ENCODE measurements at places on chromosomes 6 and 20.

DNA sequence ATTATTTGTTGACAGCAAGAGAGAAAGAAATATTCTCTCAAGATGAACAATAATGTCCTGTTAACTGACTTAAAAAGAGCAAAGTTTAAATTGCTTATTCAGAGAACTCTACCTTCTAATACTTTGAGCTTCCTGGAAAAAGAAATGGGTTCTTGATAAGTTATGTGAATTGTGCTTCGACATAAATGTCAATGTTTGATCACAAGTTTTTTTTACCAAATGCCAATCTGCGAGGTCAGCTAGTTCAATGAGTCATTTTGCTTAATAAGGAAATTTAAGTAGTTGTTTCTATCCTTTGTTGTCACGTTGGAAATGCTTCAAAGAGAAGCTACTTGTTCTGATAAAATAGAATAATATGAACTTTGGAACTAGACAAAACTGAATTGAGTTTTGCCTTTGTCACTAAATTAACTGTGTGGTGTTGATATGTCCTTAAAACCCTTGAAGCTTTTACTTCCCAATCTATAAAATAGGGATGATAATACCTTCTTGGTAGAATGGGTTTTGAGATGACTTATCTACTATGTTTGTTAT, 642.1 kb upstream of the FLRT3 start:
- DNase-seq, result no peak

DNA sequence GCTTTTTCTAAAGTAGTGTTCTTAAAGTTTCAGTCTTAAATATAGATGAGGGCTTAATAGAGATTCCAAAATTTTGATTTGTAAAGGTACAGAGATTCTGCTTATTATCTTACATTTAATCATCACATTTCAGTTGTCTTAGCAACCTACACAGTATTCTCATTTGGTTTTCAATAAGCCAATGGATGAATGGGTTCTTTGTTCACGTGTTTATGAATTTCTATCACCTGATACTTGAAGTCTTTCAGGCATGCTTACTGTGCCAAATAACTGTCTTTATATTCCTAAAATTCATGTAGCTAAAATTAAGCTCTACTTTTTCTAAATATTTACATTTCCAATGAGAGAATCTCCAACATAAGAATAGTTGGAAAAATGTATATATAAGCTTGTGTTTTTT, 152.7 kb downstream of the EYA4 start:
- no peak for DNase-seq

DNA sequence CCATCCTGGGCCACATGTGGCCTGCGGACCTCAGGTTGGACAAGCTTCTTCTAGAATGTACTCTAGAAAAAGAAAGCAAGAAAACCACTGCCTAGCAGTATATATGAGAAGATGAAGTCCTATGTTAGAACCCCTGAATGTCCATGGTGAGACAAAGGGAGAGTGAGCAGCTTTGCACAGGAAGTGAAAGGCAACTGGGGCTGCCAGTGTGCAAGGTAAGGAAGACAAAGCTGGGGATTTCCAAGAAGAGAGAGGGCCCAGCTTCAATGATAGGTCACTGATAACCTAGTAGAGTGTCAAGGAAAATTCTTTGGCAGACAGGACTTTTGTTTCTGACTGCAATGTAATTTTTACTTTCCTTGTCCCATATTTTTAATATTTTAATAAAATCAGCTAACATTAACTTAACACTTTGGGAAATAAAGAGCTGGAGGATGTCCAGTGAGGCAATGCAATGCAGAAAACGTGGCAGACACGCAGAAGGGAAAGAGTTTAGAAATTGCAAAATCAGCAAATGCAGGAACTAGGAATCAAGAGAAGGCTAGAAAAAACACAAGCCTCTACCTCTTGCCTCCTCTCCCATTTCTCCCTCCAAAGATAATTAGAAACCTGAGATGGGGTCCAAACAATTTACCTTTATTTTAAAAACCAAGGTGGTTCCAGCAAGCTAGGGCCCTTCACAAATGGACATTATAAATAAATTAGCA, 47.4 kb downstream of the CYP39A1 start:
- no peak for DNase-seq

GRCh38 chr6:118387921-118388701, 160.0 kb upstream of the PLN start:
- DNase-seq, result no peak

- DNase-seq, result no peak
Measured at GRCh38 chr6:79064635-79065034, 13.4 kb downstream of the PHIP start.

DNA sequence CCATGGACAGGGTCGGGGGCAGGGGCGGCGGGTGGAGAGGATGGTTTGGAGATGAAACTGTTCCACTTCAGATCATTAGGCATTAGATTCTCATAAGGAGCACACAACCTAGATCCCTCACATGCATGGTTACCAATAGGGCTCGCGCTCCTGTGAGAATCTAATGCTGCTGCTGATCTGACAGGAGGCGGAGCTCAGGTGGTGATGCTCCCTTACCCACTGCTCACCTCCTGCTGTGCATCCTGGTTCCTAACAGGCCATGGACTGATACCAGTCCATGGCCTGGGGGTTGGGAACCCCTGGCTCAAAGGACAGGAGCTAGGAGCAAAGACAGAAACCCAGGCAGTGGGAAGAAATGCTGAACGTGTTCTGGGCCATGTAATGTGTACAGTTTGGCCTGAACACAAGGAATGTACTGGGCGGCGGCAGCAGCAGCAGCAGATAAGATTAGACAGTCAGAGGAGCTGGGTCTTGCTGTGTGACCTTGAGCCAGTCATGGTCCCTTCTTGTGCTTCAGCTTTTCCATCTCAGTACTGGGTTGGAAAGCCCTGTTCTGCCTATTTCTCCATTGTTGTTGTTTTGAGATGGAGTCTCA, 4.7 kb upstream of the SPAG4 start:
- DNase-seq, result no peak

DNA sequence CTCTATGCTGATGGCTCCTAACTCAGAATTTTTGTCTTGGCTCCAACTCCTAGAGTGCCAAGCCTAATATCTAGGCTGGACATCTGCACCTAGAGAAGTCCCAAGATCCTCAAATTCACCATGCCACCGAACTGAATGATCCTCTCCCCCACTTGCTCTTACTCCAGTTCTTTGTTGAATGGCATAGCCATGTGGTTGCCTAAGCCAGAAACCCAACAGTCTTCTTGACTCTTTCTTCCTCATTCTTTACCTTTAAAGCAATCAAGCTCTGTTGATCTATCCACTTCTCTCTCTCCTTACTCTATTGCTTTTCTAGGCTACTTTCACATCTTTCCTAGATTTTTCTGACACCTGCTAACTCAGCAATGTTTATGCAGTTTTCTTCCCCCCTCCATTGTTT, 126.5 kb upstream of the FOXO3 start:
- DNase-seq, result no peak

- DNase-seq, result no peak
Measured at GRCh38 chr6:49416195-49416594, 46.9 kb downstream of the MMUT start.

GRCh38 chr6:105384004-105384403, 18.9 kb downstream of the PREP start:
- no peak for DNase-seq

DNA sequence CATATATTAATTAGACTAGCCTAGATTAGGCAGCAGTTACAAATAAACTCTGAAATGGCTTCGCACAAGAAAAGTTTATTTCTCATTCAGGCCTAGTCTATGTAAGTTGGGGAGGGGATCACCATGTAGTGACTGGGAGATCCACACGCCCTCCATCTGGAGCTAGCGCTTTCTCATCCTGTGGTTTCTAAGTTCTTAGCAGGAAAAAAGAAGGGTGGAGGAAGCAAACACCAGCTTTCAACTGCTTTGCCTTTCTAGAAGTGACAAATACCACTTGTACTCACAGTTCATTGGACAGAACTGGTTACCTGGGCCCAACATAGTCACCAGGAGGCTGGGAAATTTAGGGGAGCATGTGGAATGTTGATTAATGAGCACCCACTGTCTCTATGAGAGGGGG, 46.6 kb downstream of the NDUFAF5 start:
- DNase-seq, result no peak

- no peak for DNase-seq
Measured at GRCh38 chr6:91240878-91241603, 654.2 kb upstream of the MAP3K7 start.

DNA sequence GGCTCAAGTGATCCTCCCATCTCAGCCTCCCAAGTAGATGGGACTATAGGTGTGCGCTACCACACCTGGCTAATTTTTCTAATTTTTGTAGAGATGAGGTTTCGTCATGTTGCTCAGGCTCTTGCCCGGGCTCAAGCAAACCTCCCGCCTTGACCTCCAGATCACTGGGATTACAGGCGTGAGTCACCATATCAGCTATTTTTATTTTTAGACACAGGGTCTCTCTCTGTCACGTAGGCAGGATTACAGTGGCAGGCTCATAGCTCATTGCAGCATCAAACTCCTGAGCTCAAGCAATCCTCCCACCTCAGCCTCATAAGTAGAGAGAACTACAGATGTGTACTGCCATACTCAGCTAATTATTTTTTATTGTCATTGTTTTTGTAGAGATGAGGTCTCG, 41.7 kb downstream of the SLC23A2 start:
- DNase-seq, result no peak

- DNase-seq, result no peak
Measured at GRCh38 chr6:43939281-43940070, 169.5 kb downstream of the VEGFA start.

GRCh38 chr6:26260725-26261490, 104.1 kb upstream of the BTN3A2 start:
- DNase-seq, result no peak

- no peak for DNase-seq
Measured at GRCh38 chr6:2810092-2810671, 31.5 kb downstream of the SERPINB1 start.

DNA sequence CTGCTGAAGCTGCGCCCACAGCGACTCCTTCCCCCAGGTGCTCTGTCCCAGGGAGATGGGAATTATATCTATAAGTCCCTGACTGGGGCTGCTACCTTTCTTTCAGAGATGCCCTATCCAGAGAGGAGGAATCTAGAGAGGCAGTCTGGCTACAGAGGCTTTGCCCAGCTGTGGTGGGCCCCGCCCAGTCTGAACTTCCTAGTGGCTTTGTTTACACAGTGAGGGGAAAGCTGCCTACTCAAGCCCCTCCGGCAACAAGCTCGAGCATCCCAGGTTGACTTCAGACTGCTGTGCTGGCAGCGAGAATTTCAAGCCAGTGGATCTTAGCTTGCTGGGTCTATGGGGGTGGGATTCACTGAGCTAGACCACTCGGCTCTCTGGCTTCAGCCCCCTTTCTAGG, 152.5 kb upstream of the MAP3K7 start:
- DNase-seq, result no peak

DNA sequence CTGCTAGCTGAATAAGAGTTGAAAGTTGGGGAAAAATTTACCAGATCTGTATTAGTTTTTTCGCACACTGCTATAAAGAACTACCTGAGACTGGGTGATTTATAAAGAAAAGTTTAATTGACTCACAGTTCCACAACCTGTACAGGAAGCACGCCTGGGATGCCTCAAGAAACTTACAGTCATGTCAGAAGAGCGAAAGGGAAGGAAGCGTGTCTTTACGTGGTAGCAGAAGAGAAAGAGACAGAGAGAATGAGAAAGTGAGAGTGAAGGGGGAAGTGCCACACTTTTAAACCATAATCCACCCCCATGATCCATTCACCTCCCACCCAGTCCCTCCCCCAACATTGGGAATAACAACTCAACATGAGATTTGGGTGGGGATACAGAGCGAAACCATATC, 79.6 kb downstream of the KHDC1L start:
- no peak for DNase-seq

DNA sequence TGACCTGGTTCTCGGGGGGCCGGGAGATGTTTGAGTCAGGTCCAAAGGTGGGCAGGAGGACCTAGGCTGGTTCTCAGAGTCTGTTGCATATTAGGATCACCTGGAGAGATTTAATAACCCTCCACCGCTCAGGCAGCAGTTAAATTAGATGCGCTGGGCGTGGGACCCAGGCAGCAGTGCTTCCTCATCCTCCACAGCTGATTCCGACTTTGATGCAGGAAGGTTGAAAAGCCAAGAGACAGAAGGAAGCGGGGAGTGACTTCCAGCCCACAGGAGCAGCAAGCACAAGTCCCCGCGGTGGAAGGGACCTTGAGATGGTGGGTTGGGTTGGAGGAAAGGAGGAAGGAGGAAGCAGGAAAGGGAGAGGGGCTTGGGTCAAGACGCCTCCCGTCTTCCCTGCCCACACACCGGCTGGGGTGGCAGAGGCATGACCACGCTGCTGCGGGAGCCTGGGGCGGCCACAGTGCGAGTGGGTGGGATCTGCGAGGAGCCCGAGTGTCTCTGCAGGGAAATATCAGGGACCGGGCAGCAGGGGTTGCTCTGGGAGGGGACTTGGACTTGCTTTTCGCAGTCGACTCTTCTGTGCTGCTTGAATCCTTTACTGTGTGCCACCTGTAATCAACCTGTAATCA, 146.0 kb downstream of the PHACTR3 start:
- DNase-seq, result no peak

GRCh38 chr6:48733581-48733980, 622.6 kb upstream of the PTCHD4 start:
- DNase-seq, result no peak

GRCh38 chr6:26067367-26067766, 19.9 kb upstream of the HFE start:
- DNase-seq, result no peak

GRCh38 chr20:2745060-2745910, 52.7 kb downstream of the EBF4 start:
- DNase-seq, result no peak

GRCh38 chr6:859936-860335, 167.0 kb upstream of the EXOC2 start:
- DNase-seq, result no peak

DNA sequence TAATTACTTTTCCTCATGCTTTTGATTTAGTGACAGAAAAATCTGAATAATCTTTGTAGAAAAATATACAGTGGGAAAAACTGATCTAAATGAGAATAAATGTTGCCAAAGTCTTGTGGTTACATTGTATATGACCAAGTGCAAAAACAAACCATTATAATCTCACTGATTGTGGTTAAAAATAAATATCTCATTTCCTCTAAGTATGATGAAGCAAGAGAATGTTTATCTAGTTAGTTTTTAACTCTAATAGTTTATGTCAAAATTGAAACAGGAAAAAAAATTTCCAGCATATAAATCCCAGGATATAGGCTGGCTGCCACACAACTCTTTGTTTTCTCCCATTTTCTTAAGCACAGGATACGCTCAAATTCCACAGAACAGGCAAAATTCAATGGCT, 392.7 kb upstream of the ID4 start:
- no peak for DNase-seq

All from activated T-helper 9 cell treated with anti-CD3 and anti-CD28 coated beads, Interleukin-2, amount 50 U/mL, for 16 hours (primary cell).